Stimulated activated CD8-positive, alpha-beta memory T cell treated with anti-CD3 and anti-CD28 coated beads, Interleukin-4, amount 100 ng/mL, for 1 hour (primary cell): ENCODE measurements at places on chromosomes 2 and 18.

DNA sequence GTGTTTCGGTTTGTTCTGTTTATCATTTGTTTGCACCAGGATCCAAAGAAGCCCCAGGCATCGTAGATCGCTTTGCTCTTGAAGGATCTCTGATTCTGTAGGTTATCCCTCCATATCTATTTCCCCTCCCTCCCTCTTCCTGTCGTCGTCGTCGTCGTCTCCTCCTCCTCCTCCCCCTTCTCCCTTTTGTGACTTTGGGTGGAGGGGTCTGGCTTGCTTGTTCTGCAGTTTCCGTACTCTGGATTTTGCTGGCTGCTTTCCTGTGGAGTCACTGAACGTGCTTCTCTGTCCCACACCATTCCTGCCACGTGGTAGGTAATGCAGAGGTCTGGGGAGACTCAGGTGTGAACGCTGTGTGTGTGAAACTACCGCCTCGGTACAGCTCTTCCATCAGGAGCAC is 225.0 kb downstream of the LDLRAD4 start:
- no peak for DNase-seq

DNA sequence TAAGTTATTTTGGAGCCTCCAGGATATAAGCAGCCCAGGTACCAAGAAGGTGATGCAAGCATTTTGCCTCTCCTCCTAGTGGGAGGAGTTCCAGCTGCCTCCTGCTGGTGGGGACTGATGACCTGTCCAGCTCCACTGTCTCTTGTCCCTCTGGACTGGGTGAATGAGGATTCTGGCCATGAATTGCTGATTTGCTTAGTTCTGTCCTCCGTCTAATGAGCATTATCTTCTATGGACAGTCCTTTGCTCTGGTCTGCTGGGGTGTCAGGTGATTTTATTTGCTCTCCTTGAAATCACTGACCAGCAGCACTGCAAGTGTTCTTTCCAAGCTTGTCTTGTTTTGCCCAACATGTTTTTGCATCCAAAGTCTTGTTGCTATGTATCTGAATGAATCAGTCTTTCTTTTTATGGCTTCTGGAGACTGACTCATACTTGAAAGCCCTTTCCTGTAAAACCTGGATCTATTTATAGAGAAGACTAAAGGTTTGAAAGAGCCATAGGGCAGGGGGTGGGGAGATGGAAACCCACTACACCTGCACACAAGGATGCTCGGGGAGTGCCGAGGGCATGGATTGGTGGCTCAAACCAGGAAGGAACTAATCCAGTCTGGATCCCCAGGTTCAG is 40.5 kb upstream of the EFHD1 start:
- DNase-seq, result no peak

DNA sequence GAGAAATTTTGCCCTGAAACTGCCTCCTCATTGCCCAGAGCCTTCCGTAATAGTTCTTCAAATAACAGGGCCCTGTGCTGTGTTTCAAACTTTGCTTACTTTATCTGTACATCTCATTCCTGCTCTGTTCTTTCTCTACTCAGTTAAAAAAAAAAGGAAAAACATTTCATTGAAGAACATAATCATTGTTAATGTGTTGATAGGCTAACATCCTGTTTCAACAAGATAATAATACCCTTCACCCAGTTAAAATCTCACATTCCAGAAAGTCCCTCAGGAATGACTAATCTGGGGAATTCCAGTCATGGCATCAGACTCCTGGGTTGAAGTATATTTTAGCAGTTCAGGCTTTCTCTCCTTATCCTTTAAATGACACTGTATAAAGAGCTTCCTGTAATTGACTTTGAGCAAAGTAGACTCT is 45.6 kb upstream of the ITGAV start:
- no peak for DNase-seq

DNA sequence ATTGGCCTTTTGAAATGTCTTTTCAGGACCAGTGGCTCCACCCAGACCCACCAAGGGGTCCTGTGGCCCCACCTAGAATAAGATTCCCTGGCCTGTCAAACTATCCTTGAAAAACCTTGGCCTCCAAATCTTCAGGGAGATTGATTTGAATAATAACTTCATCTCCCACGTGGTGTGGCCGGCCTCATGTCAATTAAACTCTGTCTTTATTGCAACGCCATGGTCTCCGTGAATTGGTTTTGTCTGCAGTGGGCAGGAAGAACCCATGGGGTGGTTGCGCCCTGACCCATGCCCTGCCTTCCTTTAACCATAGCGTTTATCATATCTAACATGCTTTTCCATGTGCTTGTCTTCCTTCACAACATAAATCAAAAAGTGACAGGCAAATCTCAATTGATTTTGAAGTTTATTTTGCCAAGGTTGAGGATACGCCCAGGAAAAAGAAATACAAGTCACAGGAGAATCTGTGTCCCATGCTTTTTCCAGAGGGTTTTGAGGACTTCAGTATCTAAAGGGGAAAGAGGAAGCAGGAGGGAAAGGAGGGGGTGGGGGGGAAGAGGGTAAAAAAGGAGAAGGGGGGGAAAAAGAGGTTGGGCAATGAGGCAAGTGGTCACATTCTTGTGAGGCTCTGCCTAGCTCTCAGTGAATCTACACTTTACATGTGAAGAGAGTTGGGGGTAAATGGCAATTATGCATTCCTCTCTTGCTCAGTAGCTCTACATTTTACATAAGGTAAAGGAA is 66.5 kb upstream of the CABLES1 start:
- no peak for DNase-seq

DNA sequence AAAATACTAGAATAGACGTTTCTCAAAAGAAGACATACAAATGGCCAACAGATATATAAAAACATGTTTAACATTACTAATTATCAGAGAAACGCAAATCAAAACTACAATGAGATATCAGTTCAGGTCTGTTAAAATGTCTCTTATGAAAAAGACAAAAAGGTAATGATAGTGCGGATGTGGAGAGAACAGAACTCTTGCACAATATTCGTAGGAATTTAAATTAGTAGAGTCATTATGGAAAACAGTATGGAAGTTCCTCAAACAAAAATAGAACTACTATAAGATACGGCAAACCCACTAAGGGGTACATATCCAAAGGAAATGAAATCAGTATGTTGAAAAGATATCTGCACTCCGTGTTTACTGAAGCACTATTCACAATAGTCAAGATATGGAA is 167.5 kb upstream of the CWC22 start:
- DNase-seq, result no peak

DNA sequence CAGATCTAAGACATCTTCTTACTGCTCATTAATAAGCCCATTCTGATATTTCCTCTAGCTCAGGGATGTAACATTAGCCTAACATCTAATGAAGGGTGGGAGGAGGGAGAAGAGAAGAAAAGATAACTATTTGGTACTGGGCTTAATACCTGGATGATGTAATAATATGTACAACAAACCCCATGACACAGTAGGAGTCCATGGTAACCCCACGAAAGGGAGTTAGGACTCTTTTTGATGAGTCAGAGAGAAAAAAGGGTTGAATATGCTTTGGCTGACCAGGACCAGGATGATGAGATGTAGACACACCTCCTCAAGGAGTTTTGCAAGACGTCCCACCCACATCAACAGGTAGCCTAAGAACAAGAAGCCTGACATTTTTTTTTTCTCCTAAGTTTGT is 34.4 kb upstream of the DLX2 start:
- no peak for DNase-seq

GRCh38 chr2:85959826-85960225 is 71.0 kb upstream of the ST3GAL5 start:
- no peak for DNase-seq

- DNase-seq, result no peak
These were observed 3.5 kb downstream of the PER2 start for GRCh38 chr2:238284802-238285515.

DNA sequence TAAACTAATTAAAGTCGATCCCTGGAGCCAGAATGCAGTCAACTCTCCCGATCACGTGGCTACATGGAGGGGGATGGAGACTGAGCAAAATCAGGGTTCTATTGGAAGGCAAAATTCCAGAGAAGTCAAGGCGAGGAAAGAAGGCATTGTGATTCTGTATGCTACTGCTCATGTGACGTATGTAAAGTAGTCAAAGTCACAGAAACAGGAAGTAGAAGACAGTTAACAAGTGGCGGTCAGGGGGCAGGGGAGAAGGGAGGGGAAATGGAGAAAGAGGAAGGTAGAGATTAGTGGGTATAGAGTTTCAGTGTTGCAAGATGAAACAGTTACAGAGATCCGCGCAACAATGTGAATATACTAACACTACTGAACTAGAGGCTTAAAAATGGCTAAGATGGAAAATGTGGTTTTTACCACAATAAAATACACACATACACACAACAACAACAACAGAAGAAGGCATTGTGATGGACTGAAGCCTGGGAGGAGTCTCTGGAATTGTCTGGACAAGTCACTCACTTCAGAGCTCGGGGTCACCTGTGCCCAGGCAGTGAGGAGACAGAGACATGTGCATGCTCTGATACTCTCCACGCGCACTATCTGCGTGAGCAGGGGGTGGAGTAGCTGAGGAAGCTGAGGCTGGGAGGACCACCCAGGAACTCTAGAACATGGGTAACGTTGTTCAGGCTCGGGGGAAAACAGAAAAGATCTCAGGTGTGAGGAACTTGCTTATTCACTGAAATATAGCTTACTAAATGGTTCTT is 89.9 kb upstream of the CDCA7 start:
- no peak for DNase-seq

- DNase-seq, result no peak
These were observed 26.3 kb downstream of the CTLA4 start for GRCh38 chr2:203893840-203894239.

- DNase-seq, result no peak
These were observed 909 bp downstream of the TGFA start for GRCh38 chr2:70552501-70553333.

DNA sequence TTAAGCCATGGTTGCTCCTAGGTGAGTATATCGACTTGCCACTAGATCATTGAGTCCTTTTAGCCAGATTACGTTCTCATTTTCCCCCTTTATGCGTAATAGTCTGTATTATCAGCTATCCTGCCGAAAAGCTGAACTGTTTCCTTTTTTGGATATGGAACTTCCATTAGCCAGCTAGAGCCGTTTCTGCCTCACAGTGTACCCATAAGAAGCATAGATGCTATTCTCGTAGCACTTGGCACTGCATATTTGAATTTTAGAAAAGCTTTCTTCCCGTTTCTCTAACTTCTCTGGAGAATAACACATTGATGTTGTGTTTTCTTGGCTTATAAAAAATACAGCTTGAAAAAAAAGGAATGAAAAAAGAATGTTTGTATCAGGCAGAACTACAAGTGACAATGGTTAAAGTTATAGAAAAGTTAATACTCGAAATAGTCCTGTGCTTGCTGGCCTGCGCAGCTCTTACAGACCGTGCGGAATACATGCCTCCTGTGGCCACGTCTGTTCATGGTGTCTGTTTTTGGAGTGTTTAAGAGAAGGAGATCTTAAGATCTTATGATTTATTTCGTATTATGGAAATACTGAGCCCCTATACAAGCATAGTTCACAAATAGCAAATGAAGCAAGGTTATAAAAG is 710 bp downstream of the DUSP19 start:
- DNase-seq, result no peak

- DNase-seq, result no peak
These were observed 11.3 kb upstream of the LDLRAD4 start for GRCh38 chr18:13207294-13207693.
